ENCODE measurements at places on chromosomes 16 and 17.

GRCh38 chr17:36135465-36135864 is 31.8 kb downstream of the CCL4 start:
- no peak for DNase-seq

- no peak for DNase-seq
Observed at GRCh38 chr17:69361156-69361555, 34.2 kb upstream of the ABCA5 start.

GRCh38 chr17:50055055-50055425 is 870 bp upstream of the ITGA3 start:
- no peak for DNase-seq

DNA sequence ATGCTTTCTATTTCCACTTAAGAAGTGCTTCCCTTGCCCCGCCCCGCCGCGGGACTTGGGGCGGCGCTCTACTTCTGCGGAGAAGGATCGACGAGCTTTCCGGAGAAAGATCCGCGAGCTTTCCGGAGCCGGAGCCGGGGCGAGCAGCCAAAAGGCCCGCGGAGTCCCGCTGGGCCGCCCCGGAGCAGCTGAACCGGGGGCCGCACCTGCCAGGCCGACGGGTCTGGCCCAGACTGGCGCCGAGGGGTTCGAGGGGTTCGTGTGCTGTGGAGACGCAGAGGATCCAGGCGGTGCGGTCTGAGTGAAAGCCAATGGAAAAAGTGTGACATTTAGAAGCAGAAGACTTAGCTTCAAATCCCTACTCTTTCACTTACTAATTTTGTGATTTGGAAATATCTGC is 50.8 kb downstream of the TBC1D26 start:
- DNase-seq: peak; percentile 16

GRCh38 chr16:72743011-72743761 is 304.7 kb downstream of the ZFHX3 start:
- no peak for DNase-seq

DNA sequence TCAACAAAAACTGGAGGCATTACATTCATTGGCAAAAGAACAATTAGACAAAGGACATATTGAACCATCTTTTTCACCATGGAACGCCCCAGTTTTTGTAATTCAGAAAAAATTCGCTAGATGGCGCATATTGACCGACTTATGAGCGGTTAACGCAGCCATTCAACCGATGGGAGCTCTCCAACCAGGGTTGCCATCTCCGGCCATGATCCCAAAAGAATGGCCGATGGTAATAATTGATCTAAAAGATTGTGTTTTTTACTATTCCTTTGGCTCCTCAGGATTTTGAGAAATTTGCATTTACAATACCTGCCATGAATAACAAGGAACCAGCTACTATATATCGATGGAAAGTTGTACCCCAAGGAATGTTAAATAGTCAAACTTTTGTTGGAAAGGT is 21.4 kb downstream of the ALOX15B start:
- peak; percentile 62 for DNase-seq

DNA sequence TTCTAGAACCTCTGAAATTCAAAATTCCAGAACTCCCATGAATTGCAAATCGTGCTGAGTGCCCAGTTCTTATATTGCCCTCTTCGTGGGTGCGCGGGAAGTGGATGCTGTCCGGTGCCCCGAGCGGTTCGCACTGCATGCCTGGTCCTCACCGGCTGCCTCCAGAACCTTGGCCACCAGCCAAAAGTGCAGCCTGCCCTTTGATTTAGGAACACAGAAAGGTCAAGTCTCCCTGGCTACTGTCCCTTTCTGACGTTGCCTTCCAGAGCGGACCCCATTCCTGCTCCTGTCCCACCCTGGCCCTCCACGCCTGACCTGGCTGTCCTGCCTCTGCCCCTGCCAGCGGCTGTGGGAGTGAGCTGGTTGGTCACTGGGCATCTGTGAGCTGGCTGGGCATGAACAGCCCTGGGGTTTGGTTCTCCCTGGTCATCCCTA is 9.7 kb downstream of the NEUROD2 start:
- DNase-seq: no peak

- no peak for DNase-seq
Observed at GRCh38 chr16:79390481-79391051, 210.0 kb downstream of the MAF start.
